Left lung (tissue), 14 donors: ENCODE measurements at places on chromosomes 6 and 20. TPM values are rescaled to one million over a fixed set of nuclear protein-coding genes. Genes with fewer than 3 reads are reported as not detected.

Gene GPLD1
- 1.7 TPM for total RNA-seq

GRCh38 chr6:113971741-113972140 is 793 bp upstream of the HDAC2 start:
- H3K27me3 ChIP-seq, result no peaks in the 10 kb centered on the region
- H3K4me3 ChIP-seq, result peak overlapping the region; percentile 97
- no peaks in the 10 kb centered on the region for H3K36me3 ChIP-seq
- peak overlapping the region; percentile 91 for H3K27ac ChIP-seq

Gene SIRPB1
- total RNA-seq, result 8.0 TPM

Gene ZFAND3
- 65.9 TPM for total RNA-seq

GRCh38 chr20:5150226-5151076 is 23.6 kb downstream of the CDS2 start:
- H3K27ac ChIP-seq, result no peak overlapping the region
- no peaks in the 10 kb centered on the region for H3K4me1 ChIP-seq
- DNase-seq, result no peak

Gene CGA
- total RNA-seq, result not detected

- no peaks in the 10 kb centered on the region for H3K4me1 ChIP-seq
- DNase-seq, result no peak
- no peak overlapping the region for H3K4me3 ChIP-seq
- no peaks in the 10 kb centered on the region for H3K36me3 ChIP-seq
These were observed 618.0 kb downstream of the PRKN start for GRCh38 chr6:162109480-162110050.

- DNase-seq, result no peak
- no peaks in the 10 kb centered on the region for H3K4me1 ChIP-seq
- H3K4me3 ChIP-seq, result no peak overlapping the region
- no peak overlapping the region for H3K27ac ChIP-seq
- H3K36me3 ChIP-seq, result no peaks in the 10 kb centered on the region
These were observed 56.2 kb upstream of the BTBD3 start for GRCh38 chr20:11861479-11861878.

DNA sequence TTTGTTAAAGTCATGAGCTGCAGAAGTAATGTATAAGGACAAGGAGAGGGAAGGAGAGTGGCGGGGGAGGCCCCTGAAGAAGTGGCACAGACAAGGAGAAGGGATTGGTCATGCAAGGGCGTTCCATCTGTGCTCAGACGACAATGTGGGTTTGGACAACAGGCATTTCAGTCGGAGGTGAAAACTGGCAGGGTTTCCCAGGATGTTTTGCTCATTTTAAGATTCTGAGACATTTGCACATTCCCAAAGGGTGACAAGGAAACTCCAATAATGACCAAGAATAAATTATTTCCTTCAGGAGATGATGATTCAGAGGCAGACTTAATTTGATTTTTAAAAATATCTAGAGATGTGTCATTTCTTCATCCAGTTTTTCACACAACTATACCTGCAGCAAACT is 181.8 kb downstream of the HIVEP2 start:
- H3K36me3 ChIP-seq, result peaks cover 42% of the 10 kb centered on the region
- DNase-seq, result no peak
- no peak overlapping the region for H3K4me3 ChIP-seq

DNA sequence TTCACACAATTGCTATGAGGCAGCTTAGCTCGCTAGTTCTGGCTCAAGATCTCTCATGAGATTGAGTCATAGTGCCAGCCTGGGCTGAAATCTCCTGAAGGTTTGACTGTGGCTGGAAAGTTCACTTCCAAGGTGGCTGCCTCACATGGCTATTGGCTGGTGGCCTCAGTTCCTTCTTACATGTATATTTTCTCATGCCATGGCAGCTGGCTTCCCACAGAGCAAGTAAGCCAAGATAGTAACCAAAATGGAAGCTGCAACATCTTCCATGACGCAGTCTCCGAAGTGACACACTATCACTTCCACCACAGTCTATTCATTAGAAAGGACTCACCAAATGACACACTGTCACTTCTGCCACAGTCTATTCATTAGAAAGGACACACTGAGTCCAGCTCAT is 160.4 kb upstream of the PRDM1 start:
- H3K4me3 ChIP-seq, result no peak overlapping the region
- no peak overlapping the region for H3K27ac ChIP-seq
- H3K36me3 ChIP-seq, result no peaks in the 10 kb centered on the region
- no peaks in the 10 kb centered on the region for H3K27me3 ChIP-seq
- H3K4me1 ChIP-seq, result no peaks in the 10 kb centered on the region
- no peak for DNase-seq

DNA sequence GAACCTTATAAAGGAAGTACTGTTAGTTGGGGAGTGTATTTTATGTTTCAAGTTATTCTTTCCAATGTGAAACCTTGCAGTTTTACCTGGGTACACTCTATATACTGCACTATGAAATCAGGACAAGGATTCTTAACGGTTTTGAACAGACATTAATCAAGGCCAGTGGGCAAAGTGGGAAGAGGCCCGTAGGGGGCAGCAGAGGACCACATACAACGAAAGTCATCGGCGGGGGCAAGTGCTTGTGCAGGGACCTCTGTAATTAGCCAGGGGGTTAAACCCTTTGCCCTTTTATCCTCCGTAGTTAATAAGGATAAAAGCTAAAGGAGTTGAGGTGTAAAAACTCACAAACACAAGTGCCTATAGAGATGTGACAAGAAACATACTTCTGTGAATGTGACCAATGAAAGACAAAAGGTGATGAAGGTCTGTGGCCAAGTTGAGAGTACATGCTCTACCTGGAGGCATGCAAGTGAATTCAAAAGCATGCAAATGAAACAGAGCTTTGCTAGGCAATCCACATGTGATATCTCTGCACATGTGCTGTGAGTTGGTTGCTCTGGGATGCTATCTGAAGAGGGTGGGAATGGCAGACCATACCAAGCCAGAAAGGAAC is 392.7 kb upstream of the MAN1A1 start:
- H3K4me3 ChIP-seq, result no peak overlapping the region
- peak; percentile 41 for DNase-seq
- H3K36me3 ChIP-seq, result no peaks in the 10 kb centered on the region
- no peak overlapping the region for H3K27ac ChIP-seq
- H3K4me1 ChIP-seq, result no peaks in the 10 kb centered on the region

GRCh38 chr20:1415667-1416468 is 23.0 kb upstream of the FKBP1A start:
- H3K27ac ChIP-seq, result peak overlapping the region; percentile 13
- H3K36me3 ChIP-seq, result no peaks in the 10 kb centered on the region
- H3K27me3 ChIP-seq, result no peaks in the 10 kb centered on the region
- H3K4me1 ChIP-seq, result no peaks in the 10 kb centered on the region
